ENCODE measurements at places on chromosomes 4 and X. TPM values are rescaled to one million over a fixed set of nuclear protein-coding genes. Genes with fewer than 3 reads are reported as not detected.

HELT gene
- total RNA-seq = not detected

PFKFB1 gene
- 0.62 TPM for total RNA-seq

RGS12 gene
- total RNA-seq = 9.4 TPM

- DNase-seq = no peak
These were observed 11.2 kb upstream of the BRS3 start for GRCh38 chrX:136476501-136476900.

DNA sequence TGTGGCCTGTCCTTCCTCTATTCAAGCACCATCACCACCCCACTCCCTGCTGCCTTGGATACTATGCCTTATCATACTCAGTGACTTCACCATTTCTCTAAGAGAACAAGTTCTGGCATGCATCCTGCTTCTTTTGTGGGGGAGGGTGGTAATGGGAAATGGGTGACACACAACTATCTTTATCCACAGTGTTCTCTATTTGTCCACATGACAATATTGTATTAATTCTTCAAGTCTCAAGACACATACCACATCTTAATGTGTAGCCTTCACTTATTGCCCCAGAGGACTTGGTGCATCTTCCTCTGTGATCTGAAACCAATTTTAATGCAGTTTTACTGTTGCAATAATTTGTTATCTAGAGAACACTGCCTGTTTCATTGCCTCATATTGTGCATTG, 29.3 kb upstream of the UGT2B7 start:
- no peak for DNase-seq

- DNase-seq = peak; percentile 39
These were observed 187.5 kb downstream of the QDPR start for GRCh38 chr4:17324386-17324830.

GRCh38 chr4:108244606-108245005, 75.9 kb upstream of the LEF1 start:
- peak; percentile 5 for DNase-seq
